ENCODE measurements at places on chromosomes 11 and 22.

GRCh38 chr11:43950311-43950855 lies 7.9 kb downstream of the C11orf96 start:
- no peak for DNase-seq

DNA sequence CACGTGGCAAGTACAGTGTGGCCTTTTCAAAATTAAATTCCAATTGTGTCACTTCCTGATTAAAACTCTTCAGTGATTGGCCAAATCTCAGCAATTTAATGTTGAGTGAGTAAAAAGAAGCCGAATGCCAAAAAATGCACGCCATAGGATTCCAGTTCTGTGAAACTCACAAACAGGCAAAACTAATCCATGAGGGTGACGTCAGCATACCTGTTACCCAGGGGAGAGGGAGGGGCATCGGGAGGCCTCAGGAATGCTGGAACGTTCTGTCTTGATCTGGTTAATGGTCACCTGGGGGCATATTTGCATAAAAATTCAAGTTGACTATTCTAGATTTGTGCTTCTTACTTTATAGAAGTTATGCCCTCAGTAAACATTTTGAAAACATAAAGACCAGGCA lies 39.9 kb upstream of the RAB1B start:
- no peak for DNase-seq

GRCh38 chr11:94925422-94926270 lies 47.7 kb downstream of the CWC15 start:
- no peak for DNase-seq

- no peak for DNase-seq
These were observed 10.1 kb downstream of the MTFP1 start for GRCh38 chr22:30435674-30436126.

- DNase-seq = no peak
These were observed 122.3 kb upstream of the SNX19 start for GRCh38 chr11:131038597-131038996.

DNA sequence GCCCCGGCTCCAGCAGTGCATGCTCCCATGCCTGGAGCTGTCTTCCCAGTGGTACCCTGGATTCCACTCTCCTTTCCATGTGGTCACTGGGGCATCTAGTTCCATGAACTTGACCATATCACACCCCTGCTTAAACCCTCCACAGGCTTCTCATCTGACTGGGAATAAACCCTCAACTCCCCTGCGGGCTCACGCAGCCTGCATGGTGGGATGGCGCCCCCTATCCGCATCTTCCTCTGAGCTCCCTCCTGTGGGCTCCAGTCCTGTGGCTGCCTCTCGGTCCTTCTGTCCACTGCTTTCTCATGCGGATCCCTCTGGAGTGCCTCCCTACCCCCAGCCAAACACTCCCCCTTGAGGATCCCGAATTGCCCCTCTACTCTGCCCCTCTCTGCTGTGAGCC lies 41.4 kb upstream of the TTLL12 start:
- DNase-seq = no peak

DNA sequence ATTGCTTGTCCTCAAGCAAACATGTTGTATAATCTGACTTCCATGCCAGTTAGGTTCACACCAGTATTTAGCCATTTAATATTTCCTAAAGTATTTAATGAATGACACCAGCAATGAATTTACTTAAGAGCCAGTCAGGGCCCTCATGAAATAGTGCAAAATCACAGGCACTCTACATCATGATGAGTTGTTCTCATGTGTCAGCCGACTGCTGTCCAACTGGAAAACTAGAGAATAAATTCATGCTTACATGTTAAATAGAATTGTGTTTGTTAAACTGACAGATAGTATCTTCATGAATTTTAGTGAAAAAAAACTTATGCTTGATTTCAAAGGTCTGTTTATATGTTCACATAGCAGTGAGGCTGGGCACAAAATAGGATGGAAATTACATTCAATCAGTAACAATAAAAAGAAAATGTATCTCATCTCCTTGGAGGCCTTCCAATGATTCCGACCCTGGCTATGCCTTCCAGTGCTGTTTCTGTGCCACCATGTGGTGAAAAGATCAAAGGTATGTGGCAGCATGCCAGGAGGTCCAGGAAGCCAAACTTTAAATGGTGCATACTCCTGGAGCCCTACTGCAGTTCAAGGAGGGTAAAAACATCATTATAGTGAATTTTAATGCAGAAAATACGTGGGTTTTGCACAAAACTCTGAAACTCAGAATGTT lies 45.2 kb downstream of the CTSC start:
- no peak for DNase-seq

DNA sequence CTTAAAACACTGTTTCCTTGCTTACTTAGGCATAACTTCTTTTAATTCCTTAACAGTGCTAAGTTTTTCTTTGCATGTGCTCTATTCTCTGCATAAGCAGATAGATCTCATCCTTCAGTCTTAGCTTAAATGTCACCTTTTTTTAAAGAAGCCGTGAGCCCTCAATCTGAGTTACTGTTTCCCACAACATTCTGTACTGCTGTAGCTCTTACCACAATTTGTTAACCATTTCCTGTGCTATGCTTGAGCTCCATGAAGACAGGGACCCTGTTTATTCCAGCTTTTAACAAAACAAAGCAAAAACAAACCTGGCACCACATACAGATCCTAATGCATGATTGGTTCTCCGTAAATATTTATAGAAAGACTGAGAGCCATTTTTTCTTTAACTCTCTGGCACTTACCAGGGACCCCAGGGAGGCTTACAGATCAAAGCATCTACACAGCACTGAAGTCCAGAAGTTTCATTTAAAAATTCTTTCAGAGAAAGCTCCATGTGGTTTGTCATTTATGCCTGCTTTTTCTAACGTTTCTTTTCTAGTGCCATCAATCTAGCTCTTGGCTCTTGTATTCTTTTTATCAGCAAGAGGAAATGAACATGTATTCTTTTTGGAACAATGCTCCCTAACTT lies 74.9 kb downstream of the DYNC2H1 start:
- no peak for DNase-seq

DNA sequence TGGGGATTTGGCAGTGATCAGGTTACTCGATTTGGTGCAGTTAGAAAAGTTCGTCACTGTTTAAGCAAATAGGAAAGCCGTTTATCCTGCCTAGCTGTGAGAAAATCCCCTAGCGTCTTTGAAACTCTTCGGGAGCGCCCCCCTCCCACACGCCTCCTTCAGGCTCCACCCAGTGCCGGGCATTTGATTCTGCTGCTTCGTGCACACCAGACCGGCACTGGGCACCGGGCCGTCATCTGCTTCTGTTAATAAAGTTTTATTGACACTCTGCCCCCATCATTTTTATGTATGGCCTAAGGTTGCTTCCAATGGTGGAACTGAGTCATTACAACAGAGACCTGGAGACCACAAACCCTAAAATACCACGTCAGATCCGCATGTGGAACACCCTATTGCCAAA lies 50.9 kb downstream of the IGF2 start:
- DNase-seq = no peak

- no peak for DNase-seq
These were observed 136.4 kb downstream of the CCDC81 start for GRCh38 chr11:86511086-86511551.

DNA sequence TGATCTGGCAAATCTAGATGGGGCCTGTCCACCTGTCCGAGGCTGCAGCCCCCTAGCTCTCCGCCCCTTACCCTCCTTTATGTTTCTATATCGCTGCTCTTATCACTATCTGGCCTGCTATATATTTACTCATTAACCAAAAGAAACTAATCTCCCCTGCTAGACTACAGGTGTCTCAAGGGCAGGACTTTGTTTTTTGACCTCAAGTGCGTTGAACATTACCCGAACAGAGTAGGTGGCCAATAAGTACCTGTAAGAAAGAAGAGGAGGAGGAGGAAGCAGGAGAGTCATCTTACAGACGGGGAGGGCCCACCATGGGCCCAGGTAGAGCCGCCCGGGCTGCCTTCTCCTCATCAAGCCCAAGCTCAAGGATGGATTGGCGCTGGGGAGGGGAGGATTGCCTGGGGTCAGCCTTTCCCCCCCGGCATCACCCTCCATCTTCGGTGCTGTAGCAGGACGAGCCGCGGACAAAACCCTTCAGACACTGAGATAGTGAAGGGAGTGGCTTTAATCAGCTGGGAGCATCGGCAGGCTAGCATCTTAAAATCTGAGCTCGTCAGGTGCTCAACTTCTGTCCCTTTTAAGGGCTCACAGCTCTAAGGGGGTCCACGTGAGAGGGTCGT lies 1.2 kb upstream of the P2RY6 start:
- no peak for DNase-seq

DNA sequence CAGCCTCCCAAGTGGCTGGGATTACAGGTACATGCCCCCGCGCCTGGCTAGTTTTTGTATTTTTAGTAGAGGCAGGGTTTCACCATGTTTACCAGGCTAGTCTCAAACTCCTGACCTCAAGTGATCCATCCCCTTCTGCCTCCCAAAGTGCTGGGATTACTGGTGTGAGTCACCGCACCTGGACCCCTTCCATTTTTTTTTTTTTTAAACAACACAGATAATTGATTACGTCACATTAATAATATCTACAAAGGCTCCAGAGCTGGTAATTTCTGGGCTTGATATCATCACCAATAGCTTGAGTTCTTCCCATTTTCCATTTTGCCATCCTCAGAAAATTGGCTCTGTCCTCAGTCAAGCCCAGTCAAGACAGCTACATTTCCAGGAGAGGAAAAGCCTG lies 7.2 kb downstream of the TTLL1 start:
- no peak for DNase-seq

- DNase-seq = no peak
These were observed 12.7 kb upstream of the TREH start for GRCh38 chr11:118691926-118692830.

DNA sequence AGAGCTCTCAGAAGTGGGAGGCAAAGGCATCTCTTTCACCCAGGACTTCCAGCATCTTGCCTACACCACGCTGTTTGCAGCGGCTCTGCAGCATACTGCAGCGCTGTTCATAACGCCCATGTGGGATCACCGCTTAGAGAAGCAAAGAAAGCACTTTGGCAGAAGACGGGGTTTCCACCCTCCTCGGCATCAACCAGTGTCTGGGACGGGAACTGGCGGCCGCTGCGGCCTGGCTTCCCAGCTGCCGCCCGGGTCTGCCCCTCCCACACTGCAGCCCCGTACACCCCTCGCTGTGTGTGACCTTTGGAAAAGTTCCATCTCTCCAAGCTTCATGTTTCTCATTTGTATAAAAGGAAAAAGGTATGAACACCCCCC lies 545 bp upstream of the TIRAP start:
- peak; percentile 26 for DNase-seq

GRCh38 chr22:47449508-47450270 lies 687.2 kb downstream of the TBC1D22A start:
- no peak for DNase-seq

DNA sequence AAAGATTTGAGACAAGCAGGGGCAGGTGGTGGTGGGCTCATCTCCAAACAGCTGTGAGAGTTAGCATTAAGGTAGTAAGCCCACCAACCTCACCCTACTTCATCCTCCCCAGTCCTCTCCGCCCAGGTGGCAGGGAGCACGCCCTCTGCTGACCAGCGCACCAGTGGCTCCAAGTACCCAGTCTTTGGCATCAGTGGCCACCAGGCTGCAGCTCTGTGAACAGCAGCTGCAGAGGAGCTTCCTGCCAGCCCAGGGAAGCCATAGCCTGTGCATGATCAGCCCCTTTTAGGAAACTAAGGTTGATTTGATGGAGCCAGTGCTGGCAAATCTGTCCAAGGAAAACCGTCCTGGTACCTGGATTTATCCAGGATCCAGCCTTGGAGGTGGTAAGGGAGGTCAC lies 21.7 kb downstream of the CAVIN3 start:
- DNase-seq = peak; percentile 33

DNA sequence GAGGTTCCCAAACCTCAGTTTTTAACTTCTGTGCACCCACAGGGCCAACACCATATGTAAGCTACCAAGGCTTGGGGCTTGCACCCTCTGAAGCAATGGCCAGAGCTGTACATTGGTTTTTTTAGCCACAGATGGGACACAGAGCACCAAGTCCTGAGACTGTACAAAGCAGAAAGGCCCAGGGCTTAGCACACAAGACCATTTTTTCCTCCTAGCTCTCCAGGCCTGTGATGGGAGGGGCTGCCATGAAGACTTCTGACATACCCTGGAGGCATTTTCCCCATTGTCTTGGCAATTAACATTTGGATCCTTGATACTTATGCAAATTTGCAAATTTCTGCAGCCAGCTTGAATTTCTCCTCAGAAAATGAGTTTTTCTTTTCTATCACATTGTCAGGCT lies 23.4 kb downstream of the CNTF start:
- DNase-seq = no peak

GRCh38 chr22:29272624-29273023 lies 4.6 kb downstream of the EWSR1 start:
- no peak for DNase-seq

GRCh38 chr22:35838855-35839576 lies 121.3 kb downstream of the APOL5 start:
- DNase-seq = no peak

DNA sequence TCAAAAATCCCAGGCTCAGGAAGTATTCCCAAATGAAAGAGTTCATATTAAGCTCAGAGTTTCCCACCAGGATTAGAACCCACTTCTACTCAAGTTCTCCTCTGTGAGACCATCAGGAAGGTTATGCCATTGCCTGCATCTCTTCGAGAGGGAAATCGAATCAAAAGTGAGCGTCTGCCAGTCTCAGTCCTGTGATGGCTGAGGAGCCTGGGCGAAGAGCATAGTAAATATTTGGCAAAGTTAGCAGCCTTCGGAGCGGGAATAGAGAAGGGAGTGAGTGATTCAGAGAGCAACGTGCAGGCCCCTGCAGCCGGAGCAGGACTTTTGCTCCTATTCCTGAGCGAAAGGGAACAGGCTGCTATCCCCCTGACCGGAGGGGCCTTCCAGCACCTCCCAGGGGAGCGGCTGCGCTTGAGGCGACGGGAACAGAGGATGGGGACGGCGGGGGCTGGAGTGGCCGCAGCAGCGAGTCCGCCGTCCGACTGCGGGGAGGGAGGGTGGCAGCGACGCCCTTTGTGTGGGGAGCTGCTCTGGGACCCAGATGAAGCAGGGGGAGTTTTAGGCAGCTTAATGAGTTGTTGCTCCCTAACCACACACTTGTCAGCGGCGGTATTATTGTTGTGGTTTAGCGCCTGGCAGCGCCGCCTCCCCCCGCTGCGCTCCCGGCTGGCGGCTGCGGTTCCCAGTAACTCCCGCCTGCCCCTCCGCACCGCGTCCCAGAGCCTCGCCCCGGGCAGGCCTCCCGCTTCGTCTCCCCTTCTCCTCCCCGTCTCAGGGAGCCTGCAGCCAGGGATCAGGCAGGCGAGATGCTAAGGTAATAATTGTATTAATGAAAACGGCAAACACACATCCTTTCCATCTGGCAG lies 21.7 kb upstream of the NRGN start:
- no peak for DNase-seq

GRCh38 chr22:49183208-49183825 lies 644.4 kb downstream of the BRD1 start:
- no peak for DNase-seq

- DNase-seq = no peak
These were observed 15.8 kb upstream of the CHADL start for GRCh38 chr22:41256254-41257253.

- DNase-seq = peak; percentile 67
These were observed at the start of gene ARHGEF17 for GRCh38 chr11:73308003-73308960. Gene ARHGEF17, plus strand, starts transcription at chr11:73308276. Its CDS starts 363 bp downstream, at chr11:73308639.

GRCh38 chr11:12329169-12329568 lies 48.2 kb upstream of the PARVA start:
- no peak for DNase-seq

Data from progenitor cell of endocrine pancreas (in vitro differentiated cells).